ENCODE measurements at places on chromosomes 1 and 21.

DNA sequence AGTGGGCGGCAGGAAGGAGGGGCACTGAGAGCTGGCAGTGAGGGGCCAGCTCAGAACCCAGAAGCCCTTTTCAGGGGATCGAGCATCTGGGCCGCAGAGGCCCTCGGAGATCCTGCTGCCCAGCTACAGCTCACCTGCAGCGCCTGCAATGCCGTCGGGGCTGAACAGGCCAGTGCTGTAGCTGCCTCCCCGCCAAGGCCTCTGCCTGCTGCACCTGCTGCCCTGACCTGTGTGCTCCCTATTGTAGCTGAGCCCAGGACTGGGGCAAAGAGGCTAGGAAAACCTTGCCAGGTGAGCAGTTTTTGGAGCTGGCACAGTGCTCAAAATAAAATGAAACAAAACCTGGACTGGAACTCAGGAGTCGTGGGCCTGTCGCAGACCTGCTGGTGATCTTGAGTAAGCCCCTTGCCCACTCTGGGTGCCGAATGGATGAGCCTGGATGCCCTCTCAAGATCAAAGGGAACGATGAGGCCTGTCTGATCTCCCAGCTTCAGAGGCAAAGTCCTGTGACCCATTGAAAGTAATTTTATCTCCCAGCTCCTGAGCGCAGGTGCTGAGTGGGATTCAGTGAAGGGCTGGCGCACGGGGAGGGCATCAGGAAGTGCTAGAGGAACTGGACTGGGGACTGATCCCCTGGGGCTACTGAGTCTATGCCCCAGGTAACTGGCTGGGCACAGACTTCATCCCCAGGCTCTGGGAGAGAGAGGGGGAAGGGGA, 154.6 kb downstream of the FOXD2 start:
- no peak for DNase-seq

DNA sequence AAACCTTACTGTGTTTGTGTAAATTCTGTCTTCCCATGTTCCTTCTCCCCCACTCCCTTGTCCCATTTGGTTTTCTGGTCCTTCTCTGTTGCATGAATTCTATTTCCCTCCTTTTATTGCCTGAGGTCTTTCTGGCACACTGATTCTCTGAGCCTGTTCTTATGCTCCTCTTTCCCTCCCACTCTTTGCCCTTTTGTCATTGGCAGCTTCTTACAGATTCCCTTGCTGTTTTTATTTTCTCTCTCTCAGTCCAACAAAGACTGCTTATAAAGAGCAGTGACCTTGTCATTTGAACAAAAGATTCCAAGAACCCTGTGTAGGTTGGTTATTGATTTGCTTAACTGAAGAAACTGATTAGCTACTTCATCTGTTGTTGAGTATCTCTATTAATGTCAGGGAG, 49.7 kb downstream of the GPR52 start:
- no peak for DNase-seq

GRCh38 chr21:34280389-34280795, 83.4 kb upstream of the KCNE2 start:
- DNase-seq = no peak

DNA sequence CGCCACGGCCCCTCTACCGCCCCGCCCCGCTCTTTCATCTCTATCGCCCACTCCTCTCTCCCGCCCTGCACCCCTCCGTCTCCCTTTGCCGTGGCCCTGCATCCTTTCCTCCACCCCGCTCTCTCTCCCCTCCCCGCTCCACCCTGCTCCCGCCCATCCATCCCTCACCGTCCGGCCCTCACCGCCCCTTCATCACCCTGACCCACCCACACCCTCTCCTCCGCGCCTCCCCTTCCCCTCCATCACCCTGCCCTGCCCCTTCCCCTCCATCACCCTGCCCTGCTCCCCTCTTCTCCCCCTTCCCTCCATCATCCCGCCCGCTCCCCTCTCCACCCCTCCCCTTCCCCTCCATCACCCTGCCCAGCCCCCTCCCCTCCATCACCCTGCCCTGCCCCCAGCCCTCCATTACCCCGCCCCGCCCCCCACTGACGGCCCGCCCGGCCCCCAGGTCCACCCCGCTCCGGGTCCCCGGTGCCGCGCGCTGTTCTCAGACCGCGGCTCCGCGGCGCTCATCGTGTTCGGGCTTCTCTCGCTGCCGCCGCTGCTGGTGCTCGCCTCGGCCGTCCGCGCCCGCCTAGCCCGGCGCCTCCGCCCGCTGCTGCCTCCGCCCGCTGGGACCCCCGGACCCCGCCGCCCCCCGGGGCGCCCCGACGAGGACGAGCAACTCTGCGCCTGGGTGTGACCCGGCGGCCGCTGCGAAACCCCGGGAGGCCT, 6.2 kb upstream of the ANKRD65 start:
- DNase-seq = no peak

GRCh38 chr1:20410503-20410902, 75.5 kb downstream of the CAMK2N1 start:
- DNase-seq = no peak

GRCh38 chr1:59285691-59286090, 11.2 kb upstream of the FGGY start:
- DNase-seq = no peak

DNA sequence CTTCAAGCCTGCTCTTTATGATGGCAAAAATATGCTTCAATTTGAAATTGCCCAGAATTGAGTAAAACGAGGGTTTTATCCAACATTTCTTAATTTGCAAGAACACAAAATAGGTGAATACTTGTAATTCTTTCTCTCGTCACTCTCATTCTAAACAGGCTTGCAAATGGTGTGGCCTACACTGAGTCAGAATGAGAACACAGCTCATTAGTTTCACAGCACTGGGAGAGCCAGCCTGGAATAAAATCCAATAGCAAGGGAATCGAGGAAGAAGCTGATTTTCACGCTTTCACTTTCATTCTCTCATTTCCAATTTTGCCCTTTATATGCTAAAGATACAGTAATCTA, 537.5 kb downstream of the LTN1 start:
- no peak for DNase-seq

- peak; percentile 72 for DNase-seq
These were observed at the start of gene MYOM3 for GRCh38 chr1:24111996-24112779. MYOM3 (minus strand) TSS chr1:24112135; CDS start chr1:24108636, 3,499 bp downstream.

DNA sequence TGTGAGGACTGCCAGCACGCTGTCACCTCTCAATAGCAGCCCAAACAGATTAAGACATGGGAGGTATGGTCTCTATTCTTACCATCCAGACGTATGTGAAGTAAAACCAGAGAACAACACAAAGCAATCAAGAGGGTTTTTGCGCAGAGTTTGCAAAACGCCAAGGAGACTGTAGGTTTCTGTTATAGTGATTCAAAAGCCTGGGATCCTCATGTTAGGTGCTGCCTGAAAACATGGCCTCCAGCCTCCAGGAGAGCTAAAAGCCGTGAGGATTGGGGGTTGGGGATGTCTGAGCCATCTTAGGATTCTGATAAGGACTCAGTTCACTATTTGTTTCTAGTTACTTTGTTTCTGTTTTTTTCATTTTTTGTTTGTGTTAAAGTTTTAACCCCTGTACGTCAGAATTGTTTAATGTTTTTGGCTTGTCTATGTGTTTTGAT, 4.2 kb upstream of the CCT8 start:
- peak; percentile 52 for DNase-seq

GRCh38 chr1:51684776-51685175, 67.9 kb downstream of the OSBPL9 start:
- DNase-seq = no peak

DNA sequence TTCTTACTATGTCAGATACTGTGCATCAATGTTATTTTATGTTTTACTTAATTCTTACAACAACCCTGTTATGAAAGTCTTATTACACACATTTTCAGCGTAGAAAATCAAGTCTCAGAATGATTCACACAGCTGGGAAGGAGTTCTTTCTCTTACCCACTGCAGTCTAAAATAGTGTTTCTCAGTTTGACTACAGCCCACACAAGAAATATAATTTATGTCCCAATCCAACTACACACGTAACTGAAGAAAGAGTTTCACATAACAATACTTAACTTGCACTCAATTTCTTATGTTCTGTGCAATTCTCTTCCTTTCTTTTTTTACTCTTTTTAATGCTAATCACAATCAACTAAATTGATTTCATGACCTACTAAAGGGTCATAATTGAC, 252.8 kb upstream of the ADGRL2 start:
- no peak for DNase-seq
